ENCODE measurements at places on chromosomes 6 and 20.
A peak's percentile ranks its signal among the peaks of the same experiment; 100 is the strongest.

GRCh38 chr6:36593569-36594028, 563 bp upstream of the SRSF3 start:
- DNase-seq, result peak; percentile 39

- no peak for DNase-seq
Observed at GRCh38 chr6:73109659-73110058, 115.6 kb downstream of the KHDC1L start.

DNA sequence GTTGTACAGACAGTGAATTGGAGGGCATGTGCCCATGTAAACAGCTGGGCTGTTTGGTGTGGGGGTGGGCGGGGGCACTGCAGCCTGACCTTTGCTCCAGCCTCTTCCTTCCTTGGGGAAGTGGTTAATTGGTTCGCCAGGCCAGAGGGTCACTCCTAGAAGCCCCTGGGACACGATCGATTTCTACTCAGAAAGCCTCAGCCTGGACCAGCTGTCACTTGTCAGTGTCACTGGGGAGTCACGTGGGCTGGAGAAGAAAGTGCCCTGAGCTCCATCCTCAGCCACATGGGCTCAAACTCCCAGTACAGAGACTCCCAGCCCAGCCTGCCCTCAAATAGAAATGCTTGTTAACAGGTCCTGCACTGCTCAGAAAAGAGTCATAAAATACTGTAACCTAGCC, 423.8 kb upstream of the SULF2 start:
- DNase-seq, result no peak

DNA sequence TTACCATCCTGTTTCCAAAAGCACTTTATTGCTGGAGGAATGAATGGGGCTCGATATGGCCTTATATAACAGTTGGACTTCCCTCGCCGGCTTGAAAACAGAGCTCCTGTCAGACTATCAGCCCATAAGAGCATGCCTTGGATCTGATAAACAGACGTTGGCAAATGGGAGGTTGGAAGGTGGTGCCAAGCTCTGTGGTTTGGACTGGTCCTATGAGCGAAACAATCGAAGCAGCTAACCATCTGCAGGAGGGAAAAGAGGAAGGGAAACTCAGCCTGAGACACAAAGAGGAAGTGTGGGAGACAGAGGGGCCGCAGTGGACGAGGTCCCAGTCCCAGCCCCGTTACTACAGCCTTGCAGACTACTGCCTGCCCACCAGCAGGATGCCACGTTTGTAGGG, 92.9 kb downstream of the TFAP2C start:
- no peak for DNase-seq

GRCh38 chr6:26045928-26046368, 41.3 kb upstream of the HFE start:
- DNase-seq, result no peak

- no peak for DNase-seq
Observed at GRCh38 chr6:107107791-107108190, 7.5 kb downstream of the BEND3 start.

DNA sequence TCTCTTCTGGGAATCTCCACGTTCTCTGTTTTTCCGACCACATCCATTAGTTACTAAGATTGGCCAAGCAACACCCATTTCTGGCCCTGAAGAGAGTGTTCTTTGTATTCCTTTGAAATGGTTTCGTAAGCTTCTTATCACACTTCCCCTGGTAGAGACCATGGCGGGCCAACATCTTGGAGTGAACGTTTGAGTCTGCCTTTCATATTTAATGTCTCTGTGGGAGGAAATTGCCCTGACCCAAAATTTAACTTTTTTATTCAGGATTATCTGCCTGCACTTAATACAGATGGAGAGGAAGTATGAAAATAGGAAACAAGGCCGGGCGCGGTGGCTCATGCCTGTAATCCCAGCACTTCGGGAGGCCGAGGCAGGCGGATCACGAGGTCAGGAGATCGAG, 177.0 kb upstream of the SNX9 start:
- DNase-seq, result no peak

DNA sequence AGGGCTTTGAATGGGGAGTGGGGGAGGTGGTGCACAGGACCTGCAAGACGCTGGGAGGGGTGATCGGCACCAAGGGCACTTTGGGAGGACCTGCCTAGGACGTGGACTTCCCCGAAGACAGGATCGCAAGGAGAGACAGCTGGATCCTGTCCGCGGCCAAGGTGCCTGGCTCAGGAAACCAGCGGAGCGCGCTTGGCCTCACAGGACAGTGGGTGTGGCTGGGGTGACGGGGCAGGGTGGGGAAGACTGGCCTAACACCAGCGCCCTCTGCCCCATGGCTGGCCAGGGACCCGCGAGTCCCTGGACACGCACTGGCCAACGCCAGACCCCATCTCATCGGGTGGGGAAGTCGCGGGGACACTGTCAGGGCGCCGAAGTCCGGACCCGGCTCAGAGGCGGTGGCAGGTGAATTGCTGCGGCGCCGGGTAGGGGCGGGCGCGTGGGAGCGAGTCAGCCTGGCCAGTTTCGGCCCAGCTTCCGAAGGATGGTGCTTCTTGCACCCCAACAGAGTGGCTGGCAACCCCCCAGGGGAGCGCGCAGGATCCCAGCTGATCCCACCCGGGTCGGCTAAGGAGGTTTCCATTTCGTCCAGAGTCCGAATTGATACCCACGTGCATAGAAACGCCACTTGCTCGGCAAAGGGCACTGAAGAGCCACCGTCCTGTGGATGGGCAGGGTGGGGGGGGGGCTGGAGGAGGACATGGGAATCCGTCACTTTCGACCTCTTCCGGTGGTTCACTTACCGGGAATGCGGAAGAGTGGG, 785 bp upstream of the THBD start:
- no peak for DNase-seq
